ENCODE measurements at places on chromosomes 2 and 18.

- no peak for DNase-seq
Observed at GRCh38 chr18:53943326-53943860, 281.1 kb downstream of the MBD2 start.

DNA sequence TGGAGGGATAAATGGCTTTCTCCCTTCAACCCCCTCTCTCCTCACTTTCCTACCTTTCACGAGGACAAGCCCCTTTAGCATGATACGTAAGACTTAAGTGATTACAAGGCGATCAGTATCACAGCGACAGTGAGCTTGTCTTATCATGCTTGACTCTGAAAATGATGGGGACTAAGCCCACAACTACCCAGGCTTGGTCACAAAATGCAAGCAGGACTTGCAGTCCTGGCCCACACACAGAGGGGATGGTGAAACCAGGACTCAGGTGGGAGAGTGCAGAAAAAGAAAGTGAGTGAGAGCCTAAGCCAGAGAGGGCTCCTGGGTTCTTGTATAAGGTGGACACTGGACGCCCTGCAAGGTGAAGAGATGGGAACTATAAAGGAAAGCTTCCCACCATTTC lies 95.7 kb upstream of the ARL4C start:
- no peak for DNase-seq

- no peak for DNase-seq
Observed at GRCh38 chr2:171991027-171991426, 8.7 kb upstream of the METAP1D start.

DNA sequence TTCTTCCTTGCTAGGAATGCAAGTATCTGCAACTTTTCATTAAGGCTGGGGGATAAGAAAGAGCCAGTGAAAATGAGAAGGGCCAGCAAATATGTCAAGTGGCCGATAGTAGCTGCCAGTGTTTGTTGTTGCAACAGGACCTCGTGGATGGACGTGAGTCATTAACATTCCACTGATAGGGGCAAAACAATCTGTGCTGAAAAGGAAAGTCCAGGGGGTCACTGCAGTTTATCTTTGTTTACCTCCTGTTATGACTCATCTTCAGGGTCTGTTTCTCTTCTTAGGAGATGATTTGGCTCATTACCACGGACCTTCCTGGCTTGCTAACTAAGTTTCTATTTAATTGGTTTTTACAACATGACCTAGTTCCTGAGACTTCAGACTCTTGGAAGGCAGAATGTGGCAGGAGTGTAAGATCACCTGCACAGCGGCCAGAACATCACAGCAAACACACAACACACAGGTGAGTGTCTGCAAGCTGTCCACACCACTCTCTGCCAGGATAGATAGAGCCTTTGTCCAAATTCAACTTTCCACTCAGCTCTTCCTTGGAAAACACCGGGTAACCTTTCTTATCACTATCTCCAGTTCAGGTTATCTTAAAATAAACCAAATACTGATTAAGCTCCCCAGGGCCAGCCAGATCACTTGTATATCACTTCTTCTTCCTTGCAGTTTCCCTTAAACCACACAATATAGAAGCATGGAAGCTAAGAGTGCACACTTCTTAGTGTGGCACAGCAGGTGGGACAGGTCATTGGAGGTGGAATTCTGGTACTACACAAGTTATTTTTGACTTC lies 157.5 kb upstream of the LMAN1 start:
- no peak for DNase-seq

DNA sequence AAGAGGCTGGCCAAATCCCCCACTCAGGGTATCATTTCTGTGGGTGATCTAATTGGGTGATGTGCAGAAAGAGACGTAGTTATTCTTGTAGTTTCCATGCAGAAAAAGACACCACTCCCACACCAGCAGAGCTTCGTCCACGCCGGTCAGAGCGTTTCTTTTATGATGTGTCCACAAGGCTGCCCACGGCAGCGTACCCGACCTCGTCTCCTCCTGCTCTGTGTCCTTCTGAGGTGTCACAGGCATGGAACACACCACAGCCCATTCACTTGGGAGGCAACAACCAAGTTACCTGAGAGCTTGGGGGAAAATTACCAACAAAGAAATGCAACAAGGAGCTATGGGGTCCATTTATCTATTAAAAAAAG lies 131.3 kb downstream of the PXDN start:
- no peak for DNase-seq

DNA sequence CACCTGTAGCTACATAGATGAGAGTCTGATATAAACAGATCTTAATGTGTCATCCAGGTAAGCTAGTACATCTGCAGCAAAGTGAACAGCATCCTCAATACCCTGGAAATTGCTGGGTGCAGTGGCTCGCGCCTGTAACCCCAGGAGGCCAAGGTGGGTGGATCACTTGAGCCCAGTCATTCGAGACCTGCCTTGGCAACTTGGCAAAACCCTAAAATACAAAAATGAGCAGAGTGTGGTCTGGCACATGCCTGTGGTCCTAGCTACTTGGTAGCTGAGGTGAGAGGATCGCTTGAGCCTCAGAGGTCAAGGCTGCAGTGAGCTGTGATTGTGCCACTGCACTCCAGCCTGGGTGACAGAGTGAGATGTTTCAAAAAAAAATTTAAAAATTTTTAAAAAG lies 233.9 kb upstream of the SP5 start:
- no peak for DNase-seq

DNA sequence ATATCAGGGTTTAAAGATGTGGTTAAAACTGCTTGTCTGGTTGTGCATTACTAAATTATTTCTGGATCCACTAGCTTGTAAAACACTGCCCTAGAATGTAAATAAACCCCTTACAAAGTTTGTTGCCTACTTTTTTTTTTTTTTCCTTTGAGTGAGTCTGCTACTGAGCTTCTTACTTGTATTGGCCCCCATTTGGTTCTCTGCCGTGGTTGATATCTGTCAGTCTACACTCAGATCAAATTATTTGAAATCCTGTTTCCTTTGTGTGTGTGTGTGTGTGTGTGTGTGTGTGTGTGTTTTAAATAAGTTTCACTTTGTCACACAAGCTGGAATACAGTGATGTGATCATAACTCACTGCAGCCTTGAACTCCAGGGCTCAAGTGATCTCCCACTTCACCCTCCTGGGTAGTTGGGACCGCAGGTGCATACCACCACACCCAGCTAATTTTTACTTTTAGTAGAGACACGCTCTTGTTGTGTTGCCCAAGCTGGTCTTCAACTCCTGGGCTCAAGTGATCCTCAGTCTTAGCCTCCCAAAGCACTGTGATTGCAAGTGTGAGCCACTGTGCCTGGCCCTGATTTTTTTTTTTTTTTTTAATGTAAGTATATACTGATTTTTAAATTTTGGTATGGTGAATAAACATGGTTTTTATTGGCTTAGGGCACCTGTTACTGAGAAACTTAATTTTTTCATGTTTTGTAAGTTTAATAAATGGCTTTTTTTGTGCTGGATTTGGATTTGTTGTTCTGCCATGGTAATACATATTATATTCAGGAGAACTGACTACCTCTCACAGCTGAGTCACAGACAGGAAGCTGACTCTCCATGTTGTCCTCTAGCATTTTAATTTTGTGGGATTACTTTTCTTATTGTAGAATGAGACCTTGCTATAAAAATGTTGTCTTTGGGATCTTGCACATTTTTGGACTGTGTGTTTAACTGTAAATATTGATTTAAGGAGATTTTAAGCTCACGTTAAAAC lies 48.5 kb downstream of the MAP4K4 start:
- no peak for DNase-seq
